ENCODE measurements at places on chromosomes 2 and 18. TPM values are rescaled to one million over a fixed set of nuclear protein-coding genes. Genes with fewer than 3 reads are reported as not detected.

Gene CHPF
- 30.9 TPM for total RNA-seq

Gene ZSWIM2
- not detected for total RNA-seq

Gene CD226
- 0.15 TPM for total RNA-seq

Gene IL18R1
- total RNA-seq: 0.72 TPM

Gene ZNF892
- total RNA-seq: 0.70 TPM

Gene KYNU
- 252 TPM for total RNA-seq

Gene SETBP1
- 0.41 TPM for total RNA-seq

Gene SNORC
- total RNA-seq: 7.9 TPM

Gene COL4A4
- 3.1 TPM for total RNA-seq

Gene CWC22
- 11.7 TPM for total RNA-seq

Gene RAB17
- total RNA-seq: not detected

Gene OXER1
- total RNA-seq: not detected

Gene MRPL19
- 66.0 TPM for total RNA-seq

Gene PCARE
- total RNA-seq: not detected

Gene GKN1
- 0.45 TPM for total RNA-seq

Gene KCNF1
- 43.9 TPM for total RNA-seq

Gene EMILIN1
- total RNA-seq: 0.64 TPM

Gene LYPD6B
- not detected for total RNA-seq

Gene POTEJ
- total RNA-seq: not detected

Gene SNED1
- total RNA-seq: 0.33 TPM

Gene GALNT5
- 2.4 TPM for total RNA-seq

Gene CD28
- not detected for total RNA-seq

Gene NT5DC4
- not detected for total RNA-seq

Gene CD302
- 2.5 TPM for total RNA-seq

Gene CPS1
- total RNA-seq: 10.7 TPM

Gene REG3G
- total RNA-seq: not detected

Gene DCC
- not detected for total RNA-seq

Gene ARHGEF4
- total RNA-seq: 9.2 TPM

Gene ZNF396
- total RNA-seq: 0.61 TPM

Gene NR4A2
- 2.4 TPM for total RNA-seq

Gene NPHP1
- 8.7 TPM for total RNA-seq

Gene WNT10A
- 0.19 TPM for total RNA-seq

Gene LCT
- total RNA-seq: not detected

Gene ZC3H15
- total RNA-seq: 72.0 TPM

Gene SEPTIN10
- 52.8 TPM for total RNA-seq

Gene CYBRD1
- total RNA-seq: 35.8 TPM

Gene ATP6V1B1
- total RNA-seq: 2.0 TPM

Gene TRIP12
- 78.4 TPM for total RNA-seq

Gene CIB4
- total RNA-seq: 0.44 TPM
